Activated naive CD4-positive, alpha-beta T cell treated with anti-CD3 and anti-CD28 coated beads for 36 hours (primary cell): ENCODE measurements at places on chromosomes 1 and 21.

DNA sequence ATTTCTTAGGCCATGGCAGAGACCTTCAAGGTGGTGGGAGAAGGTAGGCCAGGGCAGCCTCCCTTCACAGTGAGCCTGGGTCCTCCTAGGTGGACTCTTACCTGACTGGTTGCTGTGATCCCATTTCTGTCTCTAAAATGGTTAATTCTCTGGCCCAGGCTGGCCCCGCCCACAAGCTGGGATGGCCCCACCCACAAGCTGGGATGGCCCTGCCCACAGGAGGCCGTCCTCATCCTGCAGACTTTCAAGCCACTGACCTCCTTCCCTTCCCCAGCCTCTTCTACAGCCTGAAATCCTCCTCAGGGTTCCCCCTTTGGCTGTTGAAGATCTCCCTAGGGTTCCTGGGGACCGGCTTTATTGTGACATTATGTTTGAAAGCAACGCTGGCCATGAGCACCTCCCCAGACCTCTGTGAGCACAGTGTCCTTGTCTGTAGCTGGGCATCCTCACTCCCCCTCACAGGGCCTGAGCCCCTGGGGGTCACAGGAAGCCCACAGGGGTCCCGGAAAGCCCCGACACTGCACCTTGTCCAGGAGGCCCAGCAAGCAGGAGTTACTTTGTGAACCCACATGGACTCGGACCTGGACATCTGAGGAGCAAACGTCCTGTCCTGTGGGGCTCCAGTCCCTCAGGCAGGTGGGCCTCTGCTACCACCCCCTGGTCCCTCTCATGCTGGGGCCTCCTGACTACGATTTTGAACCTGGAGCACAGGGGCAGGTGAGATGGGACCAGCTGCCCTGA, 621.7 kb downstream of the MATN1 start:
- no peak for DNase-seq

DNA sequence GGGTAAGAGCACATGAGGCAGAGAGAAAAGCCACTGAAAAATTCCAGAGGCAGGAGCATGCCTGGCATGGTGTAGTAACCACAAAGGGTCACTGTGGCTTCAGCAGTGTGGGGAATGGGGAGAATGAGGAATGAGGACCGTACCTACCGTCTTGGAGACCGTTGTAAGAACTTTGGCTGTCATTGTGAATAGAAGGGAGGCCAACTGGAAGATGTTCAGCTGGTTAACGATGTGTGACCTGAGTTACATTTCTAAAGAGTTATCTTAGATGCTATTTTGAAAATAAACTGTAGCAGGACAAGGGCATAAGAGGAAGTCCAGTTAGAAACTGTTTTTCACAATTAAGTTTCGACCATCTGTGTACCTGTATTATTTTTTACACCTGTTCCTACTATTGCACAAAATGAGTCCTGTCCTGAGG, 365.5 kb upstream of the SGIP1 start:
- no peak for DNase-seq

DNA sequence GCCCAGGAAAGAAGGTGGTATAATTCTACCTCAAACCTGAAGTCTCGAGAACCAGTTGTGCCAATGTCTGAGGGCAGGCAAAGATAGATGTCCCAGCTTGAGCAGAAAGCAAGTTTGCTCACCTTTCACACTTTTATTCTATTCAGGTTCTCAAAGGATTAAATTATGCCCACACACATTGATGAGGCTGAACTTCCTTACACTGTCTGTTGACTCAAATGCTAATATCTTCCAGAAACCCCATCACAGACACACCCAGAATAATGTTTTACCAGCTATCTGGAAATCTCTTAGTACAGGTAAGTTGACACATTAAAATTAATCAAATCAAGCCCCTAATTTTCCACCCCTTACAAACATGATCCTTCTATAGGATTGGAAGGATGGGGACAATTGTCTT, 605.7 kb downstream of the NUF2 start:
- DNase-seq = no peak

DNA sequence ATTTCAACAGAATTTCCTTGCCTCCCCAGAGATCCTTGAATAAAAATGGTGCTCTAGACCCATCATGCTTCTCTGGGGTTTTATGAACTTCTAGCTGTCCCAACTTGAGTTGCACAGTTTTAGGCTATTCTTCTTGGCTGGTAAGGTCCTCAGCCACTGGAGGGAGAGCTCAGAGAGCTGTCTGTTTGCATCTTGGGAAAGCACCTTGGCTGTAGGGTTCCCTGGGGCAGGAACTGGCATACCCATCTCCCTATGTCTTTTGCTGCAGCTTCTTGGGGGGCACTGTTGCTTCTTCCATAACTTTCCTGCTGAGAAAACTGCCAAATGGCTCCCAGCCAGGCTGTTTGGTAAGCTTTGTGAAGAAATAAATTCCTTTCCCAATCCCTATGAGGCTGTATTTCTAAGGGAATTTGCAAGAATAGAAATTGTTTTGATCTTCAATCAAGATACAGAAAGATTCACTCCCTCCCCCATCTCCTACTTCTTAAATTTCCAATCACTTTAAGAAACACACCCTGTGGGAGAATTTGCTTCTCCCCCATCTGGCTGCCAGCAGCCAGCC, 8.2 kb upstream of the FMOD start:
- DNase-seq = no peak

DNA sequence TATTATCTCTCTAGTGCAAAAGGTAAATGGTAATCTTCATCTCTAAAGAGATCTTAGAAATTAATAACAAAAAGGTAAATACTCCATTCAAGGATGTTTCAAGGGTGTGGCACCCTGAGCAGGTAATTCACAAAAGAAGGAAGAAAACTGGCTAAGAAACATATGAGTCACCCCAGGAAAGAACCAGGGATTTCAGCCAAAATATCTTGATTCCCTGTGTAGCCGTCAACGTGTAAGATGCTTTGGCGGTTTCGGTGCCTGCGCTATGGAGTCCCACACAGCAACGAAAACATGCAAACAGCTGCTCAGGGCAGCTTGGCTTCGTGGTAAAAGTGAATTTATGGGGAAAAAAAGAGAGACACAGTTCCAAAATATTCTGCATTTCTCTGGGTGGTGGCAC, 3.7 kb downstream of the ITGB2 start:
- no peak for DNase-seq

GRCh38 chr1:230123280-230124185, 56.5 kb downstream of the GALNT2 start:
- DNase-seq = peak; percentile 63

GRCh38 chr1:150405660-150406059, 41.7 kb downstream of the RPRD2 start:
- DNase-seq = no peak

DNA sequence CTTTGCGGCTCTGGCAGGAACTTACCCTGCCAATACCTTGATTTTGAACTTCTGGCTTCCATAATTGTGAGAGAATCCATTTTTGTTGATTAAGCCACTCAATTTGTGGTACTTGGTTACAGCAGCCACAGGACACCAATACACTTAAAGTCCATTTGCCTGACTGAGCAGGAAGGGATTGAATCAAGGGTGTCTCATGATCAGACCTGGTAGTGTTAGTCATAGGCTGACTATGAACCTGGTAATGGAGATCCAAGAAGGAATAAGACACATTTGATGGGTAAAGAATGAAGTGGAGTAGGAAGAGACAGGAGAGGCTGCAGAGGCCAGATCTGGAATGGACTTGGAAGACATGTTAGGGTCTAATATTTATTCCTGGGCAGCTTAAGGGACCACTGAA, 31.2 kb upstream of the MAP1LC3C start:
- no peak for DNase-seq

DNA sequence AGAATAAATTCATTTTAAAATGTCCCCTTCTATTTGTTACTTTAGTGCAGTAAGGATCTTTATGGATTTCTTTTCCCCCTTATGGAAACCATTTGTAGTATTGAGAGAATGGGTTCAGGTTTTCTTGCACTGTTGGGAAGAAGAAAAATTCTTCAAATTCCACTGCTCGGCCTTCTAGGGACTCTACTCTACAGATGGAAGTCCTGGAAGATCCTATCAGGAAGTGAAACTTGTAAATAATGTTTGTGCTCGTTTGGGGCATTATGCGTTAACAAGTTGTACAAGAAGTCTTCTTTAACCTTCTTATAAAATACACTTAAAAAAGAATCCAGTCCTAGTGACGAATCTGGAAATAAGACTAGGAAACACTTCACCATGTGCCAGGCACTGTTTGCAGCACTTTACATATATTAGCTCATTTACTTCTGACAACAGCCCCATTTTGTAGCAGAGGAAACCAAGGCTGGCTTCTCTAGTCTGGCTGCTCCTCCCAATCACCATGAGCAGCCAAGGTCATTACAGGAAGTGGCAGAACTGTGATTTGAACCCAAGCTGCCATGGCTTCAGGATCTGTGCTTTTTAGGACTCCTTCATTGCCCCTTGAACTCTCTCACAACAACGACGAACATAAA, 11.8 kb downstream of the LRRC8D start:
- DNase-seq = no peak

GRCh38 chr1:162629077-162629627, 3.1 kb upstream of the DDR2 start:
- no peak for DNase-seq

GRCh38 chr1:156894001-156894400, 483 bp downstream of the PEAR1 start:
- no peak for DNase-seq

- no peak for DNase-seq
Observed at GRCh38 chr21:38688068-38688467, 117.7 kb upstream of the ETS2 start.

DNA sequence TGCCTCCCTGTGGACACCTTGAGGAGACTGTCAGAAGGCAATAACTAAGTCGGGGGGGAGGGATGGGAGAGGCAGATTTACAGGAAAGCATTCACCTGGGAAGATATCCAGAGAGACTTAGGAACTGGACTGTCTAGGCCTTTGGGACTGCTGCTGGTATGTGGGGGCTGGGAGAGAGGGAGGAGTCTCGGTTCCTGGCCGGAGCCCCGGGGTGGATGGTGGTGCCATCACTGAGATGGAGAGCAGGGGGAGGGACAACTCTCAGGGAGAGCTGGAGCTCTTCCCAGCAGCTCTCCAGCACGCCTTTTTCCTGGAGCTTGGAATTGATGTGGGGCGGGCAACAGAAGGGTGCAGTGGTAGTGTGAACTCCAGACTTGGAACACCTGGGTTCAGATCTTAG, 22.1 kb downstream of the PTPRF start:
- DNase-seq = no peak

- DNase-seq = no peak
Observed at GRCh38 chr21:46100906-46101305, 3.0 kb downstream of the COL6A2 start.

DNA sequence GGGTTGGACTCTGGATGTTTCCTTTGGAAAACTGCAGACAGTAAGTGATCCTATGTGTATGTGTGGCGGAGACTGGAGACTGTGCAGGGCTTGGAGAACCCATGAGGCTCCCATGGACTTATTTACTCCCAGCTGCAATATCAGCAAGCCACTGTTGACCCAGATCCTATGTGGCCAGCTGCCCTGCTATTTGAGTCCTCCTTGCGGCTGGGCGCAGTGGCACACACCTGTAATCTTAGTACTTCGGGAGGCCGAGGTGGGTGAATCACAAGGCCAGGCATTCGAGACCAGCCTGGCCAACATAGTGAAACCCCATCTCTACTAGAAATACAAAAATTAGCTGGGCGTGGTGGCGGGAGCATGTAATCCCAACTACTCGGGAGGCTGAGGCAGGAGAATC, 83.5 kb downstream of the TLR5 start:
- no peak for DNase-seq

DNA sequence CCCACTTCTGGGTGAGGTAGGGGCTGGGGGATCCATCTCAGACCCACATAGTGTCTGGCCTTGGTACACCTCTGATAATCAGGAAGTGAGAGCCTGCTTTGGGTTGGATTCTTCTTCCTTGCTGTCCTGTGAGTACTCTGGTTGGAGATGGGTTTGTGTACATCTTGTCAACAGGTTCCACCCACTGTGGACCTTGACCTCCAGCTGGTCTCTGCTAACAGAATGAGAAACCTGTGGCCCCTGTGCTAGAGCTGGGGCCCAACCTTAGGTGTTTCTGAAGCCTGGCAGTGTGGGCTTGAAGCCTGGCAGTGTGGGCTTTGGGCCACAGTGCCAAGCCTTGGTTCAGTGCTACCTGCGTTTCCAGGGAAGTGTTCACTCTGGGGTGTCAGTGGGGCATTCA, 2.6 kb downstream of the ZBTB48 start:
- no peak for DNase-seq

GRCh38 chr21:45528028-45528705, 14.1 kb downstream of the SLC19A1 start:
- DNase-seq = no peak

DNA sequence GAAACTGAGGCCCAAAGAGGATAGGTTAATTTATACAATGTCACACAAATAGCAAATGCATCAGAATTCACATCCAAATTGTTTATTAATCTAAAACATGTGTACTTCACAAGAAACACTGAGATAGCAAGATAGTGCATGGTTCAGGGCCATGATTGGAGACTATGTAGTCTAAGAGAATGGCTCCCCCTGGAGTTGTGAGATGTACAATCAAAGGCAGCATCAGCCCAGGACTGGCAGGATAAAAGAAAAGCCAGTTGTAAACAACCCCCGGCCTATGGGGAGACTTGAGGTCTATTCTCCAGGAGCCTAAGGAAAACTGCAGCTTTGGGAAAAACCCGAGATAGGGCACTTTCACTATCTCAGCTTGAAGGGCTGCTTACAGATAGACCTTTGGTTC, 511.0 kb downstream of the OMA1 start:
- DNase-seq = no peak

- no peak for DNase-seq
Observed at GRCh38 chr1:229892515-229893117, 174.4 kb upstream of the GALNT2 start.

DNA sequence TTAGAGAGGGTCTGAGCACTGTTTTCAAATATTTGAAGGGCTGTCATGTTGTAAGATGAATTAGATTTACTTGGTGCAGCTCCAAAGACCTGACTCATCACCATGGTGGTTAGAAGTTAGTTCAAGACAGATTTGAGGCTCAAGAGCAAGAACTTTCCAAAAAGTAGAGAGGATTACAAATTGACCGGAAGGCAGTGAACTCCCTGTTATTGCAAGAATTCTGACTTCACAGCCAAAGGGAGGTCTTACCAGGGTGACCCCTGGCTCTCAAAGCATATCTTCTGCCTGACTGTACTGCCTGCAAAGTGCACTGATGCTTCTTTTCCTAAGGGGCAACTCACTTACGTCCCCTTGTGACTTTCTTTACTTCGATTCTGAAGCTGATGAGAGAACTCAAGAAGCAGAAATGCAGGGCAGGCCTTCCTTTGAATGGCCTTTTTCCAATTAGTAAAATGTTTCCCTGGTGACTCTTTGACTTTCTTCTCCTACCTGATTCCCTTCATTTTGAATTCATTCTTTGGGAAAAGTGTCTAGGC, 86.4 kb downstream of the NAV1 start:
- no peak for DNase-seq

GRCh38 chr1:154940213-154940560, 3.7 kb upstream of the PMVK start:
- no peak for DNase-seq

DNA sequence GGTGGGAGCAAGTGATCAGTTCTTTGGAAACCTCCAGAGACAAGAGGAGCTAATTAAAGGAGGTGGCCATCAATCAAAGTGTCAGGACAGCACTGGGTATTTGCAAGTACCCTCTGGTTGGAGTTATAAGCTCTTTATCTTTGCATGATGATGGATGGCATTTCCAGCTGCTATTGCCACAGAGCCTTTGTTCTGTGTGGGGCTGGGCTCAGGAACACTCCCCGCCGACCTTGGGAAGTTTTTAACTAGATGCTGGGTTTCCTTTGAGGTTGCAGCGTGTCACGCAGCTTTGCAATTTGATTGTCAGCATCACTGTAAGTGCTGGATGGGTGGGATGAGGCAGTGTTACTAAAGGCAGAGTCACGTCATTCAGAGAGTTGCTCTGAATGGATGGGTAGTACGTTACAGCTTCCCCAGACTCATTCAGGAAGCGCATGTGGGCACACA, 68.9 kb downstream of the CNIH3 start:
- DNase-seq = no peak
